ENCODE measurements at places on chromosomes 11 and 22. TPM values are rescaled to one million over a fixed set of nuclear protein-coding genes. Genes with fewer than 3 reads are reported as not detected.
A peak's percentile ranks its signal among the peaks of the same experiment; 100 is the strongest.

- no peaks in the 10 kb centered on the region for H3K36me3 ChIP-seq
- no peaks in the 10 kb centered on the region for H3K27me3 ChIP-seq
- no peak overlapping the region for H3K27ac ChIP-seq
- H3K4me3 ChIP-seq, result no peak overlapping the region
- H3K4me1 ChIP-seq, result no peaks in the 10 kb centered on the region
Observed at GRCh38 chr11:83542861-83543260, 256.7 kb upstream of the CCDC90B start.

DNA sequence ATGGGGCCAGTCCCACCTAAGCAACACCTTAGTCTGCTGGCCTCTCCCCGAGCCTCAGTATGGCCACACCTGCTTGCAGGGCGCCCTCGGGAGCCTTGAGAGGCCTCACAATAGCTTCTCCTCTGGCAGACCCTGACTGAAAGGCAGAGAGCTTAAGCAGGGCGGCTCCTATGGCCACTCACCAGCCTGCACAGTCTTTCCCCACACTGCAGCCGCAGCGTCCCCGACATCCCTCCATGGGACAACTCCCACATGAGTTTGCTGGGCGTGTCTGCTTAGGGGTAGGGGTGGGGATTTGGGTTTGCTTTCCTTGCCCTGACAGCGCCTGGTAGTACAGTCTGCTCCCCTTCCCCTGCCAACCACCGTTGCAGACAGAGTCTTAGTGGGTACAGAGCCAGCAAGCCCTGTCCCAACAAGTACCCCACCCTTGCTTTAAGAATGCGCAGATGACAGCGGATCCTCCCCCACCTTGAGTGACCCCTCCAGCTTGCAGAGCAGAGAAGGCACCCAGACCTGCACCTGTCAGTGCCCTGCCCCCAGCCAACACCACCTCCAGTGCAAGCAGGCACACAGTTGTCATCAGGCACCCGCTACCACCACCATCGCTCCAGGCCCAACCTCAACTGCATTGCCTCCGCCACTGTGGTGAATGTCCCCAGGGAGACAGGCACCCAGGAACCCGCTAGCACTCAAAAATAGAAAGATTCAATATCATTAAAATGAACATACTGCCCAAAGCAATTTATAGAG lies 413.8 kb upstream of the ARHGAP42 start:
- no peak overlapping the region for H3K4me3 ChIP-seq
- H3K27me3 ChIP-seq, result no peaks in the 10 kb centered on the region
- DNase-seq, result no peak

The CFAP300 gene
- total RNA-seq, result 3.3 TPM

GRCh38 chr11:76939219-76939631 lies 78.5 kb downstream of the ACER3 start:
- no peaks in the 10 kb centered on the region for H3K27me3 ChIP-seq
- no peak overlapping the region for H3K27ac ChIP-seq
- H3K4me1 ChIP-seq, result no peaks in the 10 kb centered on the region
- H3K4me3 ChIP-seq, result no peak overlapping the region

The TBX1 gene
- 8.0 TPM for total RNA-seq

DNA sequence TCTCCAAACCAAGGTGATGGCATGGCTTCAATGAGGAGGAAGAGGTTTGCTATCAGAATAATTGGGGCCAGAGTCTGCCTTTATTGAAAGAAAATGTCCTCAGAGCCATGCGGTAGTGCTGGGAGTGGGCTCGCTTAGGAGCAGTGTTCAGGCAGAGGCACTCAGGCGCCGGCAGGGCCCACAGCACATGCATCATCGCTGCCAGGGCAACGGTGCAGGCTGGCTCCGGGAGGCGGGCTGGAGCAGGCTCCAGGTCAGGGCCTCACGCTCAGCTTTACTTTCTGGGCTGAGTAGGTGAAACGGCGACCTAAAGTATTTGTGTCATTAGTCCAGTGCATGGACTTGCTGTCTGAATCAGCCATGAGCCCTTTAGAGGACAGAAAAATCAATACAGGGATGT lies 169.9 kb upstream of the CCDC90B start:
- H3K4me3 ChIP-seq, result no peak overlapping the region
- H3K27me3 ChIP-seq, result no peaks in the 10 kb centered on the region
- no peaks in the 10 kb centered on the region for H3K4me1 ChIP-seq

The LRRC74B gene
- total RNA-seq, result not detected

DNA sequence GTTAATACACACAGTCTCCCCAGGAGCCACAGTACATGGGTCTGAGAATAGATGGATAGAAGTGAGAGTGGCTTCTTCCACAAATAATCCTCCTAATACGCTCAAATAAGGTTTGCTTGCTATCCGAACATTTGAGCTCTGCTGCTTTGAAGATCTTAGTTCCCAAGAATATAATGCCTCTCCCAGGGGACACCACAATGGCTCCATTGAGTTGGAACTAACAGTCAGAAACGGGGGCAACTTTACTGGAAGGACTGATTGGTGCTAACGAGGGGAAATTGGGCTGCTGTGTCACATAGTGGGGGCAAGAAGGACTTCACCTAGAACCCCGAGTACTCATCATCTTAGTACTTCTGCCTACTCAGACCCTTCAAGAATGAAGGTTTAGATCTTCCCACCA lies 66.2 kb downstream of the IGLL5 start:
- H3K27ac ChIP-seq, result no peak overlapping the region
- H3K36me3 ChIP-seq, result no peaks in the 10 kb centered on the region
- H3K4me1 ChIP-seq, result no peaks in the 10 kb centered on the region
- H3K4me3 ChIP-seq, result no peak overlapping the region
- no peaks in the 10 kb centered on the region for H3K27me3 ChIP-seq
- DNase-seq, result no peak

GRCh38 chr22:37220543-37220981 lies 8.3 kb upstream of the SSTR3 start:
- no peaks in the 10 kb centered on the region for H3K27me3 ChIP-seq
- H3K4me3 ChIP-seq, result no peak overlapping the region
- H3K4me1 ChIP-seq, result no peaks in the 10 kb centered on the region
- no peak overlapping the region for H3K27ac ChIP-seq

- peak overlapping the region; percentile 56 for H3K4me3 ChIP-seq
- peaks cover 31% of the 10 kb centered on the region for H3K4me1 ChIP-seq
- no peaks in the 10 kb centered on the region for H3K27me3 ChIP-seq
Observed at GRCh38 chr22:39174498-39175352, 22.2 kb upstream of the CBX7 start.

The SMIM35 gene
- total RNA-seq, result not detected

The SORL1 gene
- 26.9 TPM for total RNA-seq

DNA sequence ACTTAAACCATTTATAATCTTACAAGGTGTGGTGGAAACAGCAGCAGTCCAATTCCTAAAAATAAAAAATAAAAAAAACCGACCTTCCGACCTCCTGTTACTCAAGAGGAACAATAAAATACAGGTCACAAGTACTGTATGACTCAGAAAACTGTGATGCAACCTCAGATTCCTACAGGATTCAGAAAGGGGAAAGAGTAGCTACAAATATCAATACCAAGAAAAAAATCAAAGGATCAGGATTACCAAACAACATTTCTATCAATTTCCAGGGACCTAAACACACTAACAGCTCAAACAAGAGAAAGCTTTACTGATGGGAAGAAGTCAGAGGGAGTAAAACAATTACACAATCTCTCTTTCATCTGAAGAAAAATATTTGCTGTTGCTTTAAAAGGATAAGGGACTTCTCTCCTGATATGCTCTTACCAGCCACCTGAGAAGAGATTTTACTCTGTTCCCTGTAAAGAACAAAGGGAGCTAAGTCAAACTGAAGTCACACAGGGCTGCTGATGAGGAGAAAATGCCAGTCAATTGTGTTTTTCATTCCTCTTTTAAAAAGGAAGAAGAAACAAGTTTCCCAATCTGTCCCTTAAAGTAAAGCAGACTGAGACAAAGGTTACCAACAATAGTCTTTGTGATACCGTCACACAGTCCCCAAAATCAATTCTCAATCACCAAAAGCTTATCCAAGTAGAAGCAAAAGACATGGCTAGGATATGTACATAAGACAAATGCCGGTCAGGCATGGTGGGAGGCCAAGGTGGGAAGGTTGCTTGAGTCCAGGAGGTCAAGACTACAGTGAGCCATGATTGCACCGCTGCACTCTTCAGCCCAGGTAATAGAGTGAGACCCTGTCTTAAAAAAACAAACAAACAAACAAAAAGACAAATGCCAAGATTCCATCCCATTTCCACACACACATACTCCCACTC lies 39.3 kb downstream of the AMBRA1 start:
- peaks cover 22% of the 10 kb centered on the region for H3K4me1 ChIP-seq
- no peak overlapping the region for H3K4me3 ChIP-seq
- no peaks in the 10 kb centered on the region for H3K27me3 ChIP-seq
- DNase-seq, result no peak

The MB gene
- not detected for total RNA-seq

GRCh38 chr22:26431261-26431995 lies 2.4 kb downstream of the ASPHD2 start:
- peaks cover 11% of the 10 kb centered on the region for H3K4me1 ChIP-seq
- H3K4me3 ChIP-seq, result no peak overlapping the region
- no peaks in the 10 kb centered on the region for H3K36me3 ChIP-seq
- no peak for DNase-seq
- H3K27me3 ChIP-seq, result no peaks in the 10 kb centered on the region

DNA sequence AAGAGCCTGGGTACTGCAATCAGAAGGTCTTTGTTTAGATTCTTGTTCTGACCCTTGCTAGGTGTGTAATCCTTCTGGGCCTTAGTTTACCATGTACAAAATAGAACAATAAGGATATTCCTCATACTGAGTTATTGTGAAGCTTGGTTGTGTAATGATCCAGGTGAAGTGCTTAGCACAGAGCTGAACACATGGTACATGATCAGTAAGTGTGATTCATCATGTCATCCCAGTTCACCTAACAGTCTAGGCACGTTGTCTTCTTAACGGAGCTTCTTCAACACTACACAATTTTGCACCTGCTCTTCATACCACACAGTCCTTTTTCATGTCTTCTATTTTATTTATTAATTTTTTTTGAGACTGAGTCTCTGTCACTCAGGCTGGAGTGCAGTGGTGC lies 234.3 kb upstream of the TENM4 start:
- H3K4me1 ChIP-seq, result no peaks in the 10 kb centered on the region
- H3K27ac ChIP-seq, result no peak overlapping the region
- no peak for DNase-seq
- H3K27me3 ChIP-seq, result no peaks in the 10 kb centered on the region
- no peaks in the 10 kb centered on the region for H3K36me3 ChIP-seq
- no peak overlapping the region for H3K4me3 ChIP-seq

DNA sequence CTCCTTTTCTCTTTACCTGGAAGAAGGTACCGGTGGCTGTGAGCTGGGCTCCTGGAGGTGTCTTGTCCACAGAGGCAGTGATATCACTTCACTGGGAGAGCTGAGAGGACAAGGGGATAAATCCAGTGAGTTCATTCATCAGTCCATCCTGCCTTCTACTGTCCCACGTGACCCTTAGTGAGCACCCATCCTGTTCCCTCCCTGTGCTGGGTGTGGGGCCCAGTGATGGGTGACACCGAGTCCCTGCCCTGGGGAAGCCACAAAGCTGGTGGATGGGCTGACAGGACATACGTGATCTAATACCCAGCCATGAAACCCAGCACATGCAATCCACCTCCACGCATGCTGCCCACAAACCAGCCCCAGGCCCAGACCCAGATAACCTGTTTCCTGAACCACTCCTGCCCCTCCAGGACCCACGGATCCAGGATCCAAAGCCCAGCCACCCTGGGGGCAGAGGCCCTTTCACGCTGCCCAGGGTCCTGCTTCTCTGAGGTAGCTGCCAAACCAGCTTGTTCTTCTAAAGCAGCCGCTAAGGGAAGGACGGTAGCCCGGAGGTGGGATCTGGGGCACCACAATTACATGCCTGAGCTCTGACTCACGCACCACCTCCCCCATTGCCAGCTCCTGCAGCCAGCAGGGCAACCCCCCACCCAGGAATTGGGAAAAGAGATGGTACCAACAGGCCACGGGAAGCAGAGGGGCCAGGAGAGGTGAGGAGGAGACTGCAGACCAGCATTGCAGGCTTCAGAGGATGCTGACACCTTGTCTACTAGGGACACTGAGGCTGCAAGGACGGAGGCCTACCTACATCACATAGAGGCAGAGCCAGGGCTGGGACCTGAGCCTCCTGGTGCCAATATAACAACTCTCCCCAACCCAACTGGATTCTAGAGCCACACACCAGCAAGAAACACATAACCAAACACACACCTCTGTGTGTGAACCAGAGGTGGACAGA lies 35.2 kb downstream of the GDPD5 start:
- H3K36me3 ChIP-seq, result no peaks in the 10 kb centered on the region
- no peak overlapping the region for H3K4me3 ChIP-seq
- H3K27ac ChIP-seq, result no peak overlapping the region
- no peaks in the 10 kb centered on the region for H3K27me3 ChIP-seq
- DNase-seq, result no peak

- DNase-seq, result no peak
- H3K4me3 ChIP-seq, result no peak overlapping the region
- no peak overlapping the region for H3K27ac ChIP-seq
- H3K36me3 ChIP-seq, result no peaks in the 10 kb centered on the region
- H3K27me3 ChIP-seq, result no peaks in the 10 kb centered on the region
Observed at GRCh38 chr22:47083379-47083986, 321.0 kb downstream of the TBC1D22A start.

- no peak for DNase-seq
- H3K27me3 ChIP-seq, result no peaks in the 10 kb centered on the region
- H3K4me1 ChIP-seq, result peaks cover 20% of the 10 kb centered on the region
- H3K36me3 ChIP-seq, result no peaks in the 10 kb centered on the region
Observed at GRCh38 chr11:10072142-10072541, 221.9 kb downstream of the SBF2 start.

The SCN4B gene
- total RNA-seq, result 2.0 TPM

GRCh38 chr11:41879214-41879613 lies 419.8 kb upstream of the LRRC4C start:
- H3K4me1 ChIP-seq, result no peaks in the 10 kb centered on the region
- no peaks in the 10 kb centered on the region for H3K27me3 ChIP-seq
- no peaks in the 10 kb centered on the region for H3K36me3 ChIP-seq
- no peak for DNase-seq
- H3K4me3 ChIP-seq, result no peak overlapping the region

- no peaks in the 10 kb centered on the region for H3K27me3 ChIP-seq
- H3K4me3 ChIP-seq, result no peak overlapping the region
- H3K4me1 ChIP-seq, result no peaks in the 10 kb centered on the region
- H3K27ac ChIP-seq, result no peak overlapping the region
Observed at GRCh38 chr11:4559527-4560440, 14.8 kb downstream of the OR52M1 start.

The CATSPERZ gene
- not detected for total RNA-seq

The FGF19 gene
- total RNA-seq, result not detected

The OR5F1 gene
- total RNA-seq, result not detected
